ENCODE measurements at places on chromosomes 4 and X.

- DNase-seq = no peak
These were observed 674 bp downstream of the SH3D19 start for GRCh38 chr4:151324752-151325110.

DNA sequence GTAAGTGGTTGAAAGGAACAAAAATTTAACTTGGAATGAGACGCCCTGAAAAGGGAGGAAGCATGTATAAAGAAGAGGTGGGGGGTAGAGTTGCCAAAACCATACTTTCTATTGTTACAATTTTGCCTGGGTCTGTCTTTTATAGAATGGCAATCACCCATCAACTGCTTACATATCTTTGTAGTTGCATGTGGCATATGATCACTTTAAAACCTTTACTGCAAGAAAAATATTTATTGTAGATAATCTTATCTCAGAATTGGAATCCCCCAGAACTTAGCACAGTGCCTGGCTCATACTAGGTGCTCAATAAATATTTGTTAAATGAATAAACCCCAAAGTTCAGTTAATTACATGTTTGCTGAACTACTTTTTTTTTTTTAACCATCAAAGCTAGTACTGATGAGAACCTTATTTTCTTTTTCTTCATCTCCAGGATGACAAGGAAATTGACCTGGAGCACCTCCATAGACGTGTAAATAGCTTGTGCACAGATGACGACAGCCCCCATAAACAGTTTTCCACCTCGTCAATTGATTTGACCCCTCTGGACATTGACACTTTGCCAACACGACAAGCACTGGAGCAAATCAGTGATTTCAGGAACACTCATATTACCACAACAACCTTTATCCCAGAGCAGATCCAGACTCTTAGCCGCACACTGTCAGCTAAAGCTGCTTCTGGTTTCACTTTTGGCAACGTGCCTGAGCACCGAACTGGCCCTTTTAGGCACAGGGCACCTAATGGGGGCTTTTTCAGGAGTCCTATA is 56.7 kb upstream of the ATOH1 start:
- DNase-seq = no peak

DNA sequence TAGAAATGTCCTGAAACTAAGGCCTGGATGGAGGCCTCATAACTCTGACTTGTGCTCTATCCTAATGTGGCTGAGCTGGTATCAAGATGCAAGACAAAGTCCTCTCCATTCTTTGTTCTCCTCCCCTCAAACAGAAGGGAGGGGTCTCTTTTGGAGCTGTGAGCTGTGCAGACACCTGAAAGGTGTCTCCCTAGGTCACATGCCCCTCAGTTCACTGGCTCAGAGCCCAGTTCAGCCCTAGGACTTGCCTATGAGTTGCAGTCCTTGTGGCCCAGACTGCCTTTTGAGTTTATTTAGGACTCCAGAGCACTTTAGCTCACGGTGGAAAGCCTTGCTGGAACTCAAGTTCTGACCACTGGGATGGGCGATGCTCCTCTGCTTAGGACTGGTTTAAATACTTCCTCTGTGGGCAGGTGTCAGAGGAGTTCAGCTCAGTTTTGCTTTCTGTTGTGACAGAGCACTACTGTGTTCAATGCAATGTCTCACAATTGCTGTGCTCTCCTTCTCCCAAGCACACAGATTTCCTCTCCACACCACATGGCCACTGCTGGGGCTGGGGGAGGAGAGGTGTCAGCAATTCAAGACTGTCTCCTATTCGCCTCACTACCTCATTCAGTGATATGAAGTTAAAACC is 84.8 kb upstream of the ZNF827 start:
- DNase-seq = no peak

DNA sequence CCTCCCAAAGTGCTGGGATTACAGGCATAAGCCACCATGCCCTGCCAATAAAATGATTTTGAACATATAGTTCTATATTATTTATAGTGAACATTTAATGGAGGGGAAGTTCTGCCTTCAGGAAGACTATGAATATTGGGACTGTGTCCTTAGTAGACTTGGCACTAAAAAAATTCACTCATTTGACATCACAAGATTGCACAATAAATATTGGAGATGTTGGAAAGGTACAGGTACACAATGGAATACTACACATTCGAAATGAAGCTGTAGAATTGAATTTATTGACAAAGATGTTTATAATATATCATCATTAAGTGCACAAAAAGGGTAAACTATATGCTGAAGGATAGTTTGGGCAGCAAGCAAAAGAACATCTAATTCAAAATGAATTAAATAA is 13.0 kb upstream of the TMPRSS11E start:
- DNase-seq = no peak

GRCh38 chrX:46704767-46705386 is 54.0 kb downstream of the SLC9A7 start:
- DNase-seq = no peak

GRCh38 chrX:153973127-153974002 is 811 bp downstream of the TMEM187 start:
- DNase-seq = no peak

- no peak for DNase-seq
These were observed 74.6 kb downstream of the WDR44 start for GRCh38 chrX:118420462-118420861.

- DNase-seq = no peak
These were observed 34.2 kb downstream of the ARSD start for GRCh38 chrX:2894885-2895292.

GRCh38 chr4:83964996-83965541 is 429.2 kb downstream of the GPAT3 start:
- no peak for DNase-seq

- DNase-seq = no peak
These were observed 145.8 kb upstream of the SPRY1 start for GRCh38 chr4:123250843-123251242.

- no peak for DNase-seq
These were observed 131.5 kb downstream of the QDPR start for GRCh38 chr4:17380347-17380746.

GRCh38 chrX:120739300-120739699 is 109.4 kb upstream of the C1GALT1C1 start:
- DNase-seq = no peak

DNA sequence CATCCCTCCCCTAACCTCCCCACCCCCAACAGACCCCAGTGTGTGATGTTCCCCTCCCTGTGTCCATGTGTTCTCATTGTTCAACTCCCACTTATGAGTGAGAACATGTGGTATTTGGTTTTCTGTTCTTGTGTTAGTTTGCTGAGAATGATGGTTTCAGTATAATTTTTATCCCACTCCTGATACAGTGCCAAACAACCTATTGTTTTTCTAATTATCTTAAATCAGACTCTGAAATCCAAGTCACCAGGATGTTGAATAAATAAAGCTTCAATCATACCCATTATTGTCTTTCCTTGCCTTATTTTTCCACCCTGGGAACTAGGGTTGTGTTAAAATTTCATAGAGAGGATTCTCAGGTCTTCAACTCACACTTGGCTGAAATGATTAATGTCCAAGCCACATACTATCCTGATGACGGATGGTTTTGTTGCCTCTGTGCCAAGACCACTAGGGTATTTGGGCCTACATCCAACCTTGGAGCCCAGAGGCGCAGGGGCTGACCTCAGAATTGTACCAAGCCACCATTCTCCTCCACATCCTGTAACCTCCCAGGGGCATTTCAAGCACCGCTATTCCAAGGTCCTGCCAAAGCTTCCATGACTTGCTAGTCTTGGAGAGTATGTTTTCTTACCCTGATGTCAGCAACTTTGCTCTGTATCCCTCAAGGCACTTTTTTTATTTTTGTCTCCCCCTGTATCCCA is 332.4 kb downstream of the ARHGAP24 start:
- DNase-seq = no peak

- DNase-seq = no peak
These were observed 39.9 kb upstream of the AFAP1 start for GRCh38 chr4:7979652-7979968.

GRCh38 chr4:138602664-138603063 is 360.5 kb upstream of the SLC7A11 start:
- DNase-seq = no peak

DNA sequence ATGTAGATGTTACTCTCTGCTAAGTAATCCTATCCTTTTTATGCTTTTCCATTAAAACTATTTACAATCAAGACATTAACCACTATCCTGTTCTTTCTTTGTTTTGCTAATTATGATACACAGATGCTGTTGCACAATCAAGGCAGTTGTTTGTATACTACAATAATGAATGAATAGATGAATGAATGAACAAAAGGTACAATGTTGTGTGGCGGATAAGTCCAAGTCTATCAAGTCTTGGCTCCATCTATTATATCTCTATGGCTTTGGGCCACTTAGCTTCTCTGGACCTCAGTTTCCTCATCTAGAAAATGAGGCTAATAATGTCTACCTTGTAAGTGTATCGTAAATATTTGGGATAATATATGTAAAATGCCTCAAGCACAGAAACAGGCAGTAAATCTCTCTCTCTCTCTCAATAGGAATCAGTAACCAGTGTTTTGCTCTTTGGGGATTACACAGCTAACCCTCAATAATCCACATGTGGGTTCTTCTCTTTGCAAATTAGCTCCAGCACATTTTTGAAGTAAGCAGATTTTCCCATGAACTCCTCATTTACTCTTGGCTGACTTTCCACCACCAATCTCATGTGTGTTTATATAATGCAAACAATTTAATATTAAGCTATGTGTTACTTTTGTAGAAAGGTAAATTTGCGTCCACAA is 27.8 kb upstream of the TSPAN5 start:
- DNase-seq = no peak

DNA sequence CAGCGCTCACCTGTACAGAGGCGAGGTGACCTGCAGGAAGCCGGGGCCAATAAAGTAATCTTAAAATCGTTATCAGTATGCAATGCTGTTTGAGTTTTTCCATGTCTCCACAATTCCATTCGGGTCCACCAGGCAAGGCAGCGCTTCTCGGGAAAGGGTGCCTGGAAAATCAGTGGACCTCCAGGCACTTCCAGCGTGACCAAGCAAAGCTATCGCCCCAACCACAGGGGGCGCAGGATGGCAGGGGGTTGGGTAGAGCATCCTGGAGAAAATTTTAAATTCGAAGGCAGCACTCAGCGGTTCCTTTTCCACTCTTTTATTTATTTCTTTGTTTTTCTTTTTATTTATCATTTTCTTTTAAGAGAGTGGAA is 5.4 kb upstream of the SOX3 start:
- DNase-seq = no peak

- no peak for DNase-seq
These were observed 446.7 kb downstream of the EPHA5 start for GRCh38 chr4:65223601-65224000.

All from T-helper 1 cell (primary cell).